ENCODE measurements at places on chromosomes 3 and 15. TPM values are rescaled to one million over a fixed set of nuclear protein-coding genes. Genes with fewer than 3 reads are reported as not detected.

- DNase-seq, result no peak
Measured at GRCh38 chr15:77018796-77019505, 24.0 kb downstream of the PSTPIP1 start.

- peak; percentile 54 for DNase-seq
Measured at GRCh38 chr3:37905987-37906674, 44.5 kb downstream of the CTDSPL start.

DNA sequence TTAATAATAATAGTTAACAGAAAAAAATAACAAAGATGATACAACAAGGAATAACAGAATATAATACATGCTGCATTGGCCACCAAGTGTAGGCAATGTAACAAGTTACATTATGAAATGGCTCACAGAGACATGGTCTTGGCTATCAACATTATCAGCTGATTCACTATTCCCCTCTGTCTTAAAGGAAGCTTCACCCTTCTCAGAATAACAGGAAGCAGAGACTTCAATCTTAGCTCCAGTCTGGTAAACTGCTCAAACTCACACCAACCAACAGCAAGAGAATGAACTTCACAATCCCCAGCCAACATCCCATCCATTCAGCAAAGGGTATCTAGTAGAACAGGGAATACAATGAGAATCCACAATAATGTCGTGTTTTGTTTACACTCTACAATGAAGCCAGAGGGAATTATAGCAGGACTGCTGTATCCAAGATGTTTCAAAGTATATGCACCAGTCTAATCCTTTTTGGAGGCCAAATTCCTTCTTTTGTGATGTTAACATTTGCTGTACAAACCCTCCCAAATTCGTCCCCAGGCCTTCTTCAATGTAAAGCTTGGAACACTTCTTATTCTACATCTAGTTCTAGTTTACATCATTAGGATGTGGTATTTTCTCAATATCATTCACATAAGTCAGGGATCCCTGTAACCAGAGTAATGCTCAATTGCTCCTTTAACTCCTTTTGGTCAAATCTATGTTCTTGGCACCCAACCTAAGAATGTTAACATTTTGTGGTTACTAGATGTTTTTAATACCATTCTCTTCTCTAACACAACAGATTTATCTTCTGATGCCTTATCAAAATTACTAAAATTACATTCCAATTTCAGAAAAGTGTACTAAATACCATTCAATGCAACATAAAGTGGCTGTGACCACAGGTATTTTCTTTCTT is 52.4 kb upstream of the CMSS1 start:
- no peak for DNase-seq

DNA sequence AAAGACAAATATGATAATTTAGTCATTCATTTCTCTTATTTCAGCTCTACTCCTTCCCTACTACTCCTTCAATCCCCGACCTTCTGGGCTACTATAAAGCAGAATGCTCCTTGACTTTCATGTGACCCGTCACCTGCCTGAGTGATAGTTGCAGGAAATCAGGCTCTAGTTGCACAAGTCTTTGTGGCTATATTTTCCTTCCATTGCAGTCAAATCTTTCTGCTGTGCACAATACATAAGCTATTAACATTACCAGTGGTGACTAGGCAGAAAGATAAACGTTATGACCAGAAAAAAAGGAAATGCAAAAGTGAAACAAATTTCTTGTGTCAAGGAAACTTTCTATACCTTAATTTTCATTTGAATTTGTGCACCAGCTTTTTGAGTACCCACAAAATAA is 2.3 kb downstream of the SUCNR1 start:
- no peak for DNase-seq

DNA sequence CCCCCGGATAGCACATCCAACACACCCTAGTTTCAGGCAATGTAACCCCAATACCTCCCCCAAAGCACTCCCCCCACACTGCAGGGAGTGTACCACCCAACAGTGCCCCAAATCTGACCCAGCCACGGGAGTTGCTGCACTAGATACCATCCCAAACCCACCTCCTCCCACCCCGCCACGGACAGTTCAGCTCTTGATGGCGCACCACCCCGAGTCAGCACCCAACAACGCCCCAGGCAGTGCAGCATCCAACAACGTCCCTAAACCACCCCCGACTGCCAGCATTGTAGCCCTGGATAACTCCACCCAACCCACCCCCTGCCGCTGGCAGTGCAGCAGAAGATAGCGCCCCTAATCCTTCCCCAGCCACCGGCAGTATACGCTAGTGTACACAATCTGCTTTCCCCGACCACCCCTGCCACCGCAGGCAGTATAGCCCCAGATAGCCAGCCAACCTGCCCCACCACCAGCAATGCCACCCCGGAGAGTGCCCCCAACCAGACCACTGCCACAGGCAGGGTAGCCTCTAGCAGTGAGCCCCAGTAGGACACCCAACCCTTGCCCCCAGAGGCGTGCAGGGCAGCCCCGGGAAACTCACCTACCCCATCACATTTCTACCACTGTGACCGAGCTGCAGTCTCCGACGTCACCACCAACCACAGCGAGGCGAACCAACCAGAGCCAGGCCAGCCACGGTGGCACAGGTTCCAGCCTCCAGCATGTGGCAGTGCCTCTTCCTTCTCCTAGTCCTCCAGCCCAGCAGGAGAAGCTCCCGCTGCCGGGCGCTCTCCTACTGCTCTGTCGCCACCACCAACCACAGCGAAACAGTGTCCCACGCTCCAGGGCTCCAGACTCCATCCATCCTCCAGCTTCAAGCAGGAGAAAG is 178.1 kb downstream of the POTEB3 start:
- DNase-seq, result no peak

DNA sequence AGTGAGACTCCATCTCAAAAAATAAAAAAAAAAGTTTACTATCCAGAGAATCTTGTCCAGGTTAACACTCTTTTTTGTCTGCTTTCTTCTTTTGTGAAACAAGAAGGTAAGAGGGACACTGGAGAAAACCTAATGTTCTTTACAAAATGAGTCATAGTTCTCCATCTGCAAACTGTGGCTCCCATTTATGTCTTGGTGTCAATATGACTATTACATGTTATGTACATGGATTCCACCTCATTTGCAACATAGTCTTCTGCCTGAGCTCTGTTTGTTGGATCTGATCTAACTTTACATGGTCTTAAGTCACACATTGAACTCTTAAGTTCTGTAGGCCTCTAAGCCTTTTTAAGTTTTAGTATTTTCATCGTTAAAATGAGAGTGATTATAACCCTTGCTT is 421.2 kb upstream of the TPRG1 start:
- no peak for DNase-seq

DNA sequence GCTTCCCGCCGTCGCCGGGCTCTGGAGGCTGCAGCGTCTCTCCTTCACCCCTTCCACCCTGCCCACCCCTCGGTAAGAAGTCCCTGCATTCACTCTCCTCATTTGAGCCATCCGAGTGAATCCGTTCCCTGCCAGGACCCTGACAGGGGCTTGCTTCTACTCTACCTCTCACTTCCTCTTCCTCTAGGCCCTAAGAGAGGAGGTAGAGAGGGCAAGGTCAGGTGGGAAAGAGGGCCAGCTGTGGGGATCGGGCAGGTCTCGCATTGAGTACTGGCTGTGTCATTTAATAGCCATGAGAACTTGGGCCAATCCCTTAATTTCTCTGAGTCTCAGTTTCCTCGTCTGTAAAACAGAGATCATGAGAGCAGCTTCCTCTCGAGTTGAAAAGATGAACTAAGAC is 283.6 kb downstream of the UACA start:
- DNase-seq, result no peak

DNA sequence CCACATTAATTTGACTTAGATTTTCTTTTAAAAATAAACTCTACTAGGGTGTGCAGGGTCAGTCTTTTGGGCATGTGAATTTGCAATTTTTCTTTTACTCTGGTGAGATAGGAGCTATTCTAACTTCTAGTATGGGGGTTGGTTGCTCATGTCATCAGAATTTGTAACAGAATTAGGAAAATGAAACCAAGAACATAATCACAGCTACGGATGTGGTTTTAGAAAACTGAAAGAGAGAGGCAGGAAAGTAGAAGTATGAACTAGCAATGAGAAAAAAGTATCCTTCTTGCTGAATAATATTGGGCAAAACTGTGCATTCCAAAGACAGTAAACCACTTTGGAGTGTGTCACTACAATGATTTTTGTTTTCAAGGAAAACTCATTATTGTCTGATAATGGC is 43.3 kb downstream of the ADPGK start:
- peak; percentile 26 for DNase-seq

- DNase-seq, result no peak
Measured at GRCh38 chr3:78562328-78562727, 1205.5 kb downstream of the ROBO1 start.

DNA sequence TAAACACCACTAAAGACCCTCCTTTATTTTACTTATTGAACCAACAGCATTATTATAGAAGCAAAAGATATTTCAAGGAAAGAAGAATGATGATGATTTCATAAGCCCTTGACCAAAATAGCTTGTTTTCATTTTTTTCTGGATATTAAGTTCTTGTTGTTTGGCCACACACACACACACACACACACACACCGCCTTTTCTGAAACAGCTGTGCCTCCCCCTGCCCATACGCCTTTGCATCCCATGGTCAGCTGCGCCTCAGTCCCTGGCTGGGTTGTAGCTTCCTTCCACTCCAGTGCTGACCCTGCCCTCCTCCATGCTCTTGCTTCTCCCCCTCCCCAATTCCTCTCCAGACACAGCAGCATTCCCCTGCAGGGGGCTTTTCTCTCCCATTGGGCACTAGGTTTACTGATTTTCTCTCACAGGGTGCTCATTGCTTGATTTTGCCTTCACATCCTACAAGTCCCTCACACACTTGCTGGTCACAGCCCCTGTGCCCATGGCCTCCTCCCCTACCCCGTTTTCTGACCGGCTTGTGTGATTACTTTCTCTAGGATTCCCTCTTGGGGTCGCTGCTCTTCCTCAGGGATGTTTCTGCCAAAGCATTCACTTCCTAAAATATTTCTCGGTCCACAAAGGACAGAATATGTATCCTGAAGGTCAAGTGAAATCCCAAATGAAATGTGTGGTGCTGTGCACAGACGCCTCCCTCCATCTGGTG is 18.4 kb downstream of the MESP1 start:
- no peak for DNase-seq

- DNase-seq, result peak; percentile 75
Measured at GRCh38 chr15:75145027-75145841, 56.4 kb upstream of the C15orf39 start.

DNA sequence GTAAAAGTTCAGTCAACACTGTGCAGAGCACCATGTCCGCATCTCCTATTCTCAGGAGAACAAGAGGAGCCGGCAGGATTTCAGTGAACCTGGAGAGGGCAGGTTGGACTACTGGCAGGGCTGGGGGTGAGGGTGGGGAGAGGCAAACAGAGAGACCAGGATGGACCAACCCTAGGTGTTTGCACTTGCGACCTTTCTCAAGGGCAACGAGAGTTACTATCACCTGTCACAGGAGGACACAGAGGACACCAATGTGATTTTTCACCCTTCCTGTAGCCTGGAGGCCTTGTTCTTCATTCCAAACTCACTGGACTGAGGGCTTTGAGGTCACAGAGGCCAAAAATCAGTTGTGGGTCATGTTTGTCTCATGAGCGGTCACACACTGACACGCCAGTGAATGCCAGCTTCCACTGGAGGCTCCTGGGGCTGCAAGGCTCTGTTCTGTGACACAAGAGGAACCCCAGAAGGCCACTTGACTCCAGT is 89.5 kb downstream of the CPN2 start:
- no peak for DNase-seq

GRCh38 chr3:142706321-142707127 is 17.3 kb upstream of the TRPC1 start:
- DNase-seq, result no peak

DNA sequence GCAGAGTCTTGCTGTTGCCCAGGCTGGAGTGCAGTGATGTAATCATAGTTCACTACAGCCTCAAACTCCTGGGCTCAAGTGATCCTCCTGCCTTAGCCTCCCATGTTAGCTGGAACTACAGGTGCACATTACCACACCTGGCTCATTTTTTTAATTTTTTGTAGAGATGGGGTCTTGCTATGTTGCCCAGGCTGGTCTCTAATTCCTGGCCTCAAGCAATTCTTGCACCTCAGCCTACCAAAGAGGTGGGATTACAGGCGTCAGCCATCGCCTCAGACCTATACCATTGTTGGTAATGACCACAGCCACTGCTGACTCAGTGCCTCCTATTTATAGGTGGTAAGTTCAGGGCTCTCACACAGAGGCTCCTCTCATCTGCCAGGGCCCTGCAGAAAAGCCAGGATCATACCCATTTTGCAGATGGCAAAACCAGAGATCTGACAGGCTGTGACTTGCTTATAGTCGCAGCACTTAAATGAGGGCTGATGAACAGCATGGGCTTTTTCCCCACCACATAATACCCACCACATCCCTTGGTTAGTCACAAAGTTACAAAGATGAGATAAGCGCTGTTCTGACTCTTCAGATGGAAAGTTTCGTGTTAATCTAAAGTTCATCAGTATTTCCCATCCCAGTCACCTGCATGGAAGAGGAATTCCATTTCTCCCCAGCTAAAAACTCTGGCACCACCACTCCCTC is 21.8 kb upstream of the SPATA12 start:
- DNase-seq, result no peak

DNA sequence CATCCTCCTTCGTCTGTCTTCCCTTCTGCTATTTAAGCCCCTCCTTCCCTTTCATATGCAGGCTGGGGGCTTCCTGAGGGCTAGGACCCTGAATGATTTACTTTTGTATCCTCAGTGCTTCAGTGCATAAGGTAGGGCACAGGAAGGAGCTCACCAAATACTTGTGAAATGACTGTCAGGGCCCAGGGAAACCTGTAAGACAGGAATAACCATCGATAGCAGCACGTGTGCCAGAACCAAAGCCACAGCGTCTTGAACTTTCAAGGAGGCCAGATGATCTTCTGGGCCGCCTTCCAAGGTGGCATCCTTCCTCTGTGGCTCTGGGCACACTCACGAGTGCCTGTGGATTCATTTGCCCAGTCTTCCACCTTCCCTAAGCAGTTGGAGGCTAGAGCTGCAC is 3.9 kb downstream of the TMED3 start:
- DNase-seq, result no peak

- DNase-seq, result no peak
Measured at GRCh38 chr15:86852741-86853140, 773.1 kb downstream of the AGBL1 start.

- DNase-seq, result no peak
Measured at GRCh38 chr3:38083871-38084333, 44.9 kb downstream of the DLEC1 start.

DNA sequence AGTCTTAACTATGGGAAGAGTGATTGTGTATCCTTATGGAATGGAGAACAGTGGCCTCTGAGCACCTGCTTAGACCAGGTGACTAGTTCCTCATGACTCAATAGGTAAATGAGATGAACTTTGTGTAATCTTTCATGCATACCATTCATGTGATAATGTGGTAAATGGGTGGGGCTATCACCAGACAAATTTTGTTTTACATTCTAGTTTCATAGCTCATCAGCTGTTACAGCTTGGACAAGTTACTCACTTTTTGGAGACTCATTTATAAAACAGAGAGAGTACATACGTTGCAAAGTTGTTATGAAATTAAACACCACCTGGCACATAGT is 103.7 kb upstream of the TGFBR2 start:
- peak; percentile 47 for DNase-seq

Gene GRK7
- not detected for total RNA-seq

Gene IL17RE
- total RNA-seq, result 0.66 TPM

Gene ITGA11
- 0.77 TPM for total RNA-seq

Gene IGSF11
- not detected for total RNA-seq

Gene CELF6
- not detected for total RNA-seq

Gene GOLGA8H
- total RNA-seq, result 0.77 TPM

Gene PROS1
- 4.8 TPM for total RNA-seq

Gene CD276
- 69.2 TPM for total RNA-seq

Gene SLC9C1
- not detected for total RNA-seq

Gene FOXB1
- not detected for total RNA-seq

All from HT1080 (cell line).